ENCODE measurements at places on chromosomes 1 and 21.

- no peak for DNase-seq
Observed at GRCh38 chr21:25759573-25759972, 24.8 kb downstream of the GABPA start.

DNA sequence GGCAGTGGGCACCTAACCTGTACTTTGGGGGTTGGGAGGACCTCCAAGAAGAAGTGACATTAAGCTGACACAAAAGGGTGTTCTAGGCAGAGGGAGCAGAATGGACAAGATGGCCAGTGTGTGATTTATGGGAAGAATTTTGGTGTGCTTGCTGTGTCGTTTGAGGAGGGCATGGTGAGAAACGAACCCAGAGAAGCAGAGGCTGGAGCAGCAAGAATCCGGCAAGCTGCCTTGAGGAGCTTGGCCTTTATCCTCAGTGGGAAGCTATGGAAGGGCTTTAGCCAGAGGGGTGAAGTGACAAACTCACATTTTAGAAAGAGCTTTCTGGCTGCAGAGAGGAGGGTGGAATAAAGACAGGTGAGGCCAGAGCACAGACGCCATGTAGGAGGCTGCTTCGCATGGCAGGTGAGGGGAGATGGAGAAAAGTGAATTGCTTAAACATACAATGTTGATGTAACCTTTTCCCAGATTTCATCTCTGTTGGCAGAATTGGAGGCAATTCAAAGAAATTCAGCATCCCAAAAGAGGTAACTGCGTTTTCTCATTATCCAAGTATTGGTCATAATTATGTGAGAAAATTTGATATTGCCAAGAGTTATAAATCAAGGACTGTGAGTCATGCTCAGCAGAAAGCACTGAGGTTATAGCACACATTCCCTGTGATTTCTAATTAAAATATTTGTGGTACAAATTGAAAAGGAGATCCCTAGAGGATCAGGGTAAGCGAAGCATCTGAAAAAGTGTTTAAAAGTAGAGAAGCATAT lies 26.5 kb downstream of the TRIM45 start:
- DNase-seq, result peak; percentile 92

DNA sequence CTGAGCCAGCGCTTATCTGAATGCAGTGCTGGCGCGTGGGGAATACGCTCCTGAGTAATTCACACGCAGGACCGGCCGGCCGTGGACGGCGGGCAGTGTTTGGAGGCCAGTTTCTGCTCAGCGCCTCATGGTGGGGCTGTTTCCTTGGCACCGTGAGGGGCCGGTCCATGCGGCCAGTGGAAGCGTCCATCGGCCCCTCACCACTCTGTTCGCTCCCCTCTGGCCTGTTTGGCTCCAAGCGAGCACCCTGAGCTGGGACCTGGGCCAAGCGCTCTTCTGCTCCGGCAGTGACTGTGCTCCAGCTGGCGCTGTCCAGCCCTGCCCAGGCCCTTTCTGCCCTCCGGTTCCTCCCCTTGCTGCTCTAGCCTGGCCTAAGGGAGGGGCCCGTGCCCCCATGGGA lies 16.3 kb upstream of the PLCH2 start:
- peak; percentile 4 for DNase-seq

DNA sequence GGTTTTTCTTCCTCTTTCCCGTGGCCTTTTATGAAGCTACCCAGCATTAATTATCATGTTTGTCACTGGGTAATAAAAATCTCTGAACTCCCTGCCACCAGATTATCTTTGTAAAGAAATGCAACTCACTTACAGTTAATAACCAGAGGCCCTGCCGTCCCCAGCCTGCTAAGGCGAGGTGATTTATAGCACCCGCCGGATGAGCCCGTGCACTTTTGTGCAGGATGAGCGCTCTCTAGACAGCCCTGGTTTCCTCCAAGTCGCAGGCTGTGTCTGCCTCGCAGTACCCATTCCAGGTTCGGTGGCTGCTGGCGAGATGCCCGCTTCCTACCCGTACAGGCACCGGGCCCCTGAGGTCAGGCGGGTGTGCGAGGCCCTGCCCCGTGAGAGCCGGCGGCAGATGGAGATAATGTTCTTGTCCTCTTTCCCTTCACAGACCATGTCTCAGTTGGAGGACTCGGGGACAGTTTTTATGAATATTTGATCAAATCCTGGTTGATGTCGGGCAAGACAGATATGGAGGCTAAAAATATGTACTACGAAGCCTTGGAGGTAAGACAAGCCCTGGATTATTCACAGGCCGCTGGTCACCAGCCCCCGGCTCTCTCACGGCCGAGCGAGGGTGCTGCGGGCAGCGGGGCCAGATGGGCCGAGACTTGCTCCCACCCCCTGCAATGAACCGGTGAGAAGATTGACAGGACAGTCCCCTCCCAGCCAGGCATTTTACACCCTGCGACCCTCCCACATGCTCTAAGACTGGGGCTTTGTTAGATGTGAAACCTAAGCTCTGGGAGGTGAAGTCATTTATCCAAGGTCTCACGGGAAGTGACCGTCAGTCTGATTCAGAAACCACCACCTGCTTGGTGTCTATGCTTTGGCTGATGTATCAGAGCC lies 28.5 kb upstream of the SELENON start:
- peak; percentile 17 for DNase-seq

Measured in fibroblast of skin of abdomen (primary cell).